ENCODE measurements at places on chromosomes 13 and 19.

DNA sequence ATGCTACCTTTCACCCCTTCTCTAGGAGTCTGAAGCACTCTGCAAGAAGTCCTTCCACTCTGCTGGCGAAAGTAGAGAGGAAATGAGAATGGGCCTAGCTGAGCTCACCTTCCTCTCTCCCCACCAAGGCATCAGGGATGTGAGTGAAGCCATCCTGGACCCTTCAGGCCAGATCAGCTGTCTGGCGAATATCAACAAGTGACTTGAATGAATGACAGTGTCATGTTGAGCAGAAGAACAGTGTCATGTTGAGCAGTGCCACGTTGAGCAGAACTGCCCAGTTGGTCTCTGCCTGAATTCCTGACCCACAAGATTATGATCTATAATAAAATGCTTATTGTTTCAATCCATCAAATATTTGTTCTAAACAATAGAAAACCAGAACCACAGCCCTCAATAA lies 166.2 kb upstream of the RFC3 start:
- DNase-seq = no peak

DNA sequence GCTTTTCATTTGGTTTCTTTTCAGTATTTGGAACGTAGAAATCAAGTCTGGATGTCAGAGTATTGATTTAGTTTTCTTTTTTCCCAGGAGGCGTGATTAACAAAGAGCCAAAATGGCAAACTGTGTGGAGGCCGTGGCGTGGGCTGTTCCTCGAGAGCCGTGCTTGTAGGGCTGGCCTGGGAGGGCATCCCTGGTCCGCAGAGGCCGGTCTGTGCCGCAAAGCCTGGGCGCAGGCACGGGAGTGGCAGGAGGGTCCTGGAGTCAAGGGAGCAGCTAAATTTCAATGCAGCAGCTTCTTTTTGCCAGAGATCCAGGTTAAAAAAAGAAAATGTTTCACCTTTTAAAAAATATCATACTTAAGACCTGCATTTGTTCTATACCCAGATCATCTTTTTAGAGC lies 13.1 kb upstream of the MCF2L start:
- DNase-seq = no peak

DNA sequence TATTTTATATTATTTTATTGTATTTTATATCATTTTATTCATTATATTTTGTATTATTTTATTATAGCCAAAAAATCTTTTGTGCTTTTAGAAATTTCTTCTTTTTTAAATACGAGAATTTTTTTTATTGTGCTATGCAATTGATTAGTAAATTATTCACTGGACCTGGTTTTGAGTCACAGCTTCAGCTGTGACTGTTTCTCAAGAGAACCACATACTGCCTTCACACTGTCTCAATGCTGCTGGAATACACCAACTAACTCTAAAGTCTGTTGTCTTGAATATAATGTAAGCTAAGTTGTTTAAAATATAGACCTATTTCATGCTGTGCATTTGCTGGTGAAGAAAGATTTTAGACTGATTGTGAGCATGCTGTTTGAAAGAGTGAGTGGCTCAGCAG lies 423.6 kb downstream of the NDFIP2 start:
- no peak for DNase-seq

DNA sequence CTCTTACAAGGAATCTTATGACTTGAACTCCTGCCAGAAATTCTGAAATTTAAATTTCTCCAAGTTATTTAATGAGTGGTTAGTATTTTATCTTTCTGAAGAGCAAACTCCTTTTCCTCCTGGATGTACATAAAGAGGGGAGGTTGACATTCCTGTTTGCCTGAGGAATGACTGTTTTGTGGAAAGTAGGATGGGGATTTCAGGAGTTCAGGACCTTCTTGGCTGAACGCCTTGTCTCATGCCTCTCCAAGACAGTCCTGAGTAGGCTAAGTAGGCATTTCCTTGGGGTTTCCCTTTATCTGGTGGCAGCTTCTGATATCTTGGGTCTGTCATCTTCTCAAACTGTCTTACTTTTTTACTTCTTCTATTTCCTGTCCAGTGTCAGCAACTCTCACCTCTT lies 356.6 kb downstream of the TDRD3 start:
- no peak for DNase-seq

DNA sequence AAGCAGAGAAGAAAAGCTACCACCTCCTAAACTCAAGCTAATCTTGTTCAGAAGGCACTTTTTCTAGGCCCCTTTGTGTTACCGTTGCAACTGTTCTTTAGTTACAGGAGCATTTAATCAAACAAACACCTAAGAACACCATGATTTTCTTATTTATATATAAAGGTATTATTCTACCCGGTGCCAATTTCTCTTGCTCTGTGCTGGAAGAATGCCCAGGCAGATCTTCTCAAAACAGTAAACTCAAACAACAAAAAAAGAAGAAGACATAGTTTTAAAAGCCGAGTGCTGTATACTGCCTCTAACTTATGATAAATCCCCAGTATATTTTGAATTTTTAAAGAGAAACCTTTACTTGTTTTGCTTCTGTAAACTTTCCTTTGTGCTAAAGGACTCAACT lies 20.4 kb downstream of the SLC7A1 start:
- DNase-seq = no peak

GRCh38 chr19:46951171-46951986 lies 68.3 kb upstream of the NPAS1 start:
- no peak for DNase-seq

- DNase-seq = no peak
Observed at GRCh38 chr13:41203810-41204209, 9.4 kb upstream of the KBTBD7 start.

- no peak for DNase-seq
Observed at GRCh38 chr13:50386541-50387050, 371.4 kb downstream of the KCNRG start.

- no peak for DNase-seq
Observed at GRCh38 chr19:4844348-4845179, 13.1 kb upstream of the TICAM1 start.

DNA sequence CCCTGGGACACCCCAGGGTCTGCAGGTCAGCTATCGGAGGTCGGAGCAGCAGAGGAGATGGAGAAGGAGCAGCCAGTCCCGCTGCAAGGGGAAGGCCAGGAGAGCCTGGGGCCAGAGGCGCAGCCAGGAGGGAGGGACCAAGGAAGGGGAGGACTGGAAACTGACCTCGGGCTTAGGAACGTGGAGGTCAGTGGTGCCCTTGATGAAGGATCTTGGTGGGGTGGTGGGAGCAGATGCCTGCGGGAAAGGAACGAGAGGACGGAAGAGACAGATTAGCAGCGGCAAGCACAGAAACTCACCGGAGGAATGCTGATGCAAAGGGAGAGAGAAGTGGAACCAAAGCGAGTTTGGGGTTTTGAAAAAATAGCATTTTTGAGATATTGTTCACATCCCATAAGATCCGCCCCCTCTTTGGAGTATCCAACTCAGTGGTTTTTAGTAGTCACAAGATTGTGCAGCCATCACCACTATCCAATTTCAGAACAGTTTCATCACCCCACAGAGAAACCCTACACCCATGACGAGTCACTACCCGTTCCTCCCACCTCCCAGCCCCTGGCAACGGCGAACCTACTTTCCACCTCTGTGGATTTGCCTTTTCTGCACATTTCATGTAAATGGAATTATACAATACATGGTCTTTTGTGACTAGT lies 22.1 kb downstream of the PLEKHF1 start:
- no peak for DNase-seq

DNA sequence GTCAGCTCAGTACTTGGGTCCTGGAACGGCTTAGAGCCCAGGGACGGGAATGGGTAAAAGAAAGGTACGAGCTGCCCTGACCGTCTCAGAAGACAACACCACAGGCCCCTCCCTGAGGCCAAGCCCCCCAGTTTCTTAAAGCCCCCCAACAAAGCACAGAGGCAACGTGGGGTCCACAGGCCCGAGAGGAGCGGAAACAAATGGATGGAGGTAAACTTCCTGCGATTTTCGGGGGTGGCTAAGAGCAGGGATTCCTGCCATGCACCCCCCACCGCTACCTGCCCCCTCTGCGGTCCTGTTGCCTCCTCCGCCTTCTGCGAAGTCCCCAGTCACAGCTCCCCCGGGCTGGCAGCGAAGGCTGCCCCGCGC lies 48.2 kb downstream of the PTPRS start:
- DNase-seq = no peak

- DNase-seq = no peak
Observed at GRCh38 chr19:33486407-33486806, 35.2 kb downstream of the PEPD start.

GRCh38 chr13:102845289-102845629 lies 573 bp upstream of the ERCC5 start:
- DNase-seq = no peak

- DNase-seq = no peak
Observed at GRCh38 chr19:13610039-13610691, 103.9 kb upstream of the CACNA1A start.

DNA sequence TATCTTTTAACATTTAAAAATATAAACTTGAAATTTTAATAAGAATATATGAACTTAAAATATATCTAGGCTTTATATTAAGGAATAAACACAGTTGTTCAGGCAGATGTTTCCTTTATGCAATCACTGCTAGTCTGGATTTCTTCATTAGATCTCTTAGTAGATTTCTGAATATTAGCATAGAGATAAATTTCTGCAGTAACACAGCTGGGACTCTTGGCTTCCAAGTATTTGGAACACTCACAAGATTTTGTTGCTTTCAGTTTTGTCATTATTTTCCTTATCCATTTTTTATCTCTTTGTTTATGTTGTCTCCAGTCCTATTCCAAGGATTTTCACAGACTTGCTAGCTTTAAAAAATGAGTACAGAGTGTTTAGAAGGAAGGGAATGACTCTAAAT lies 857.1 kb downstream of the GPC5 start:
- no peak for DNase-seq

DNA sequence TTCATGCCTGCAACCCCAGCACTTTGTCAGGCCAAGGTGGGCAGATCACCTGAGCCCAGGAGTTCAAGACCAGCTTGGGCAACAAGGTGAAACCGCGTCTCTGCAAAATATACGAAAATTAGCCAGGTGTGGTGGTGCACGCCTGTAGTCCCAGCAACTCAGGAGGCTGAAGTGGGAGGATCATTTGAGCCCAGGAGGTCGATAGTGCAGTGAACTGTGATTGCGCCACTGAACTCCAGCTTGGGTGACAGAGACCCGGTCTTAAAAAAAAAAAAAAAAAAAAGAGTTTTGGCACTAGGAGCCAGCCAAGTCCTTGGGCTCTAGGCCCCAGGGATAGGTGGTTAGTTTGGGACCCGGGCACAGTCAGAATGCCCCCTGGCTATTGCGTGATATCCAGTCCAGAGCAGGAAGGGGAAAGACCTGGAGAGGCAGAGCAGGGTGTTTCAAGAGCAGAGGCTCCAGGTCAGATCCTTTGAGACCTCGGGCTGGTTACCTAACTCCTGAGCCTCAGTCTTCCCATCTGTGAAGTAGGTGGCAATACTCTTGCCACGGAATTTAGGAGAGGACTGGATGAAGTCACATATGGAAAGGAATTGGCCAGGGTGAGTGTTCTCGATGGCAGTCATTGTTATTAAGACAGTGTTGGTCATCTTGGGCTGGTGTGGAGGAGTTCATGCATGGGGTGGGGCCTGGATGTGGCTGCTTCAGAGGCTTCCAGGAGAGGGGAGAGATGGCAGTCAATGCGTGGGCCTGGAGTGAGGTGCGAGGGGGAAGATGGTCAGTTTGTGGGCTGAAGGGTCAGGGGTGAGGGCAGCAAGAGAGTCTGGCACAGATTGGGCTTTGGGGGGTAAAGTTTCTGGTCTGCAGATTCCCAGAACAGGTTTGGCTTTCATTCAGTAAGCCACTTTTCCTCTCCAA lies 2.8 kb downstream of the PPP1R37 start:
- DNase-seq = no peak

GRCh38 chr13:73177017-73177416 lies 118.2 kb downstream of the KLF5 start:
- DNase-seq = no peak

- no peak for DNase-seq
Observed at GRCh38 chr13:36352350-36352749, 6.2 kb upstream of the SPART start.

Data from anterior cingulate cortex (tissue), 58 donors.